Activated CD8-positive, alpha-beta memory T cell treated with anti-CD3 and anti-CD28 coated beads for 36 hours (primary cell): ENCODE measurements at places on chromosomes 3 and 15. TPM values are rescaled to one million over a fixed set of nuclear protein-coding genes. Genes with fewer than 3 reads are reported as not detected.

Gene GOLGA8M
- total RNA-seq: 0.67 TPM

Gene ACAN
- not detected for total RNA-seq

Gene TMF1
- 33.1 TPM for total RNA-seq

Gene DISP2
- total RNA-seq: 0.36 TPM

Gene BFSP2
- 0.61 TPM for total RNA-seq

Gene PPP1R14D
- not detected for total RNA-seq

Gene GHSR
- total RNA-seq: not detected

Gene LMAN1L
- total RNA-seq: not detected

Gene IL5RA
- 0.38 TPM for total RNA-seq

Gene HERC2
- 32.8 TPM for total RNA-seq

Gene PLA2G4E
- not detected for total RNA-seq

Gene CMTM6
- total RNA-seq: 87.3 TPM

Gene GRAMD2A
- not detected for total RNA-seq

Gene HGD
- 0.23 TPM for total RNA-seq

Gene SH2D7
- not detected for total RNA-seq

Gene SERPINI1
- total RNA-seq: 1.1 TPM

Gene CTXN2
- total RNA-seq: not detected

Gene IL17RB
- 0.36 TPM for total RNA-seq

Gene ITIH3
- not detected for total RNA-seq

Gene NAA50
- 197 TPM for total RNA-seq

Gene MAGI1
- total RNA-seq: 0.53 TPM

Gene FRMD5
- 1.0 TPM for total RNA-seq

Gene PSTPIP1
- 137 TPM for total RNA-seq

Gene CTXND1
- total RNA-seq: not detected
